Vagina (tissue), 2 donors: ENCODE measurements at places on chromosomes 13 and 19.

DNA sequence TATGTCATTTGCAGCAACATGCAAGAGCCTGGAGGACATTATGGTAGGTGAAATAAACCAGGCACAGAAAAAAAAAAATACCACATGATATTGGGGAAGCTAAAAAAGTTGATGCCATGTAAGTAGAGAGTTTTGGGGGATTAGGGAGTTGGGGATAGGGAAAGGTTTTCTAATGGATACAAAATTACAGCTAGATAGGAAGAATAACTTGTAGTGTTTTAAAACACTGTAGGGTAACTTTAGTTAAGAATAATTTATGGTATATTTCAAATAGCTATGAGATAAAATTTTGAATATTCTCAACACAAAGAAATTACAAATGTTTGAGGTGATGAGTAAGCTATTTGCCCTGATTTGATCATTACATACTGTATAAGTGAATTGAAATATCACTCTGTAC is 1456.7 kb upstream of the MIR17HG start:
- DNase-seq: no peak

DNA sequence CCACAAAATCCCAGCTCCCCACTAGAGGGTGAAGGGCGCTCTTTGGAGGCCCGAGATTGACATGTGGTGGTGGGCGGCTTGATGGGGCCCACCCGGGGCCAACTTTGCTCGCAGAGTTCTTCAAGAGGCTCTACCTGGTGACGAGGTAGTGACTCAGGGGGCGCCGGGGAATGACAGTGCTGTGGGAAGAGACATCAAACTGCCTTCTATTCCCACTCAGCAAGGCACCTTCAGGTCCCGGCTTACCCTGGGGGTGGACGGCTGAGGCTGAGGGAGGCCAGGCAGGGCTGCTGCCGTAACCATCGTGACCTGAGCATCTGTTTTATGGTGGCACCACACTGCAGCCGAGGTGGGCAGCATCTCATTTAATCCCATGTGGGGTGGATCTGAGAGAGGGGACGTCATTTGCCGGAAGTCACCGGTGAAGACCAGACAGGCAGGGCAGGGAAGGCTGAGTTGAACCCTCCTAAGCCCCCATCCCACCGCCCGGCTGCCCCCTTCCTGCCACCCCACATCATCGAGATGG is 1.6 kb downstream of the LINGO3 start:
- no peak for DNase-seq

GRCh38 chr19:38664503-38665211 is 17.2 kb downstream of the ACTN4 start:
- DNase-seq: no peak

GRCh38 chr13:75175575-75175974 is 306.4 kb downstream of the TBC1D4 start:
- no peak for DNase-seq

- no peak for DNase-seq
Measured at GRCh38 chr19:47539747-47540311, 25.0 kb upstream of the NAPA start.

GRCh38 chr19:709965-710571 is 1.3 kb downstream of the PALM start:
- DNase-seq: no peak

DNA sequence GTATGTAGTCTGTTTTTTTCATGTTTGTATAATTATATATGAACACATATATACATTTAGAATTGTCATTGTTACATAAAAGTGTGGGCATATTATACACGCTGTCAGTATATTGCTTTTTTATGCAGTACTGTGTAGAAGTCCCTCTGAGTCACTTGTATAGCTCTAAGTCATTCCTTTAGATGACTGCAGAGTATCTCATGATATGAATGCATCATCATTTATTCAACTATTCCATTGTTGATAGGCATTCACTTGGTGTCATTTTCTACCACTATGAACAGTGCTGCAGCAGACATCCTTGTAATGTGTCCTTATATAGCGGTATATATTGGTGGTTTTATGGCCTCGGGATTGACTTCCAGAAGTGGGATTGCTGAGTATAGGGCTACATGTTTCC is 15.3 kb downstream of the RFXAP start:
- DNase-seq: no peak

DNA sequence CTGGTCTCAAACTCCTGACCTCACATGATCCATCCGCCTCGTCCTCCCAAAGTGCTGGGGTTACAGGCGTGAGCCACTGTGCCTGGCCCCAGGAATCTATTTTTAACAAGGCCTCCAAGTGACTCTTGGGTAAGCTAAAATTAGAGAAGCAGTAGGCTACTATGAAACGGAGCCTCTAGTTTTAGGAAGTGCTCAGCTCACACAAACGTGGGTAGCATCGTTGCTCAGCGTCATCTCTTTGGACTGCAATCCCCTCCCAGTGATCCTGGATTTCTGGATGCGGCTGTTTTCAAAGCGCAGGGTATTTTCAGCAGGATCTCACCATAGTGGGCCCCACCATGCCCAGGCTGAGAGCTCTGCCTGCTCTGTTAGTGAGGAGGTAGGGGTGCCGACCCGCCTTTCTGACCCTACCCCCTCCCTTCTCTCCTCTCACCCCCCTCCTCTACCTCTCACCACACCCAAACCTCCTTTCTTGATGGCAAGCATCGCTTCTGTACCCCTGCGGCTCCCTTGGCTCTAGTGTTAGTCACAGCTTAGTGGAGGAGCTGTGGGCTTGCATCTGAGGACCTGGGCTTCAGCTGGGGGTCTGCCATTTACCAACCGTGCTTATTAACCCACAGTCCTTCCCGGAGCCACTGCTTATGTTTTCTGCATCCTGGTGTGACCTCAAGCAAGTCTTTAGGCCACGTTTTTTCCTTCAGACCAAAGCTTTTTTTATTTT is 34.2 kb downstream of the GJA3 start:
- no peak for DNase-seq

DNA sequence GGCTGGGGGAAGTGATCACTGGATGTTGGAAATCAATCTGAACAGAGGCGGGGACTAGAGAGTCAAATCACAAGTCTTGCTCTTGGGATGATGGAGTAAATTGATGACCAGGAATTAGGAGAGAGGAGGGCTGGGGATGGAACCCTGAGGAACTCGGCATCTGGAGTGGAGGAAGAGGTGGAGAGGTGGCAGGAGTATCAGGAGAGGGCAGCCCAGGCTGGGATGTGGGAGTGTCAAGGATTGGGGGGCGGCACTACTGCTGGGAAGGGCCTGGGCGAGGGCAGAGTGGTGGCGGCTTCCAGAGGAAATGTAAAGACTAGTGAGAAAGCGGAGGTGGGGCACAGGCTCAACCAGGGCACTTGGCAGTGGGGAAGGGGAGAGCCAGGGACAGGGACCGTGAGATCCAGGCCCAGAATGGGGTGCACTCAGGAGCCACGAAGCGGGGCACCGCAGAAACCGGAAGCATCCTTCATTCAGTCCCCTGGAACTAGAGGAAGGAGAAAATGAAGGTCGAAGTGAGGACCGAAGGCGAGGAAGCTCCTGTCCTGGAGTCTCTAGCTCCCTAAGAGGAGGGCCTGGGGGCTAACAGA is 81.2 kb upstream of the GPR183 start:
- DNase-seq: no peak

GRCh38 chr13:43284162-43284561 is 260.8 kb downstream of the DNAJC15 start:
- DNase-seq: no peak

GRCh38 chr19:40149501-40149900 is 41.7 kb upstream of the MAP3K10 start:
- DNase-seq: no peak

GRCh38 chr13:113620036-113620796 is 35.7 kb downstream of the TFDP1 start:
- DNase-seq: no peak

DNA sequence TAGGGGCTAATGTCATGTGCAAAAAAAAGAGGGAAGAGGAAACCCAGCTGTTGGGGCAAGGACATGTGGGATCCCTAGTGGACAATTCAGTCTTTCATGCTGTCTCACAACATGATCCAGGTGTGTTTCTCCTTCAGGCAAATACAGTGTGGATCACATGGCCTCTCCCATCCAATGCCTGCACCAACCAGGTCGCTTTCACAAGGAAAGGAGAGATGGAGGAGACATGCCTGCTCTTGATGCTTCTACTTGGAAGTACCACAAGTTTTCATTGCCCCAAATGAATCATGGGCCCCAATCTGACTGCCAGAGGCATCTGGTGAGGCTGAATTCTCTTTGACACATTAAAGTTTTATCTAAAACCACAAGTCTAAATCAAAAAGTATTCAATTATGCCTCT is 82.1 kb downstream of the DLEU7 start:
- DNase-seq: no peak

DNA sequence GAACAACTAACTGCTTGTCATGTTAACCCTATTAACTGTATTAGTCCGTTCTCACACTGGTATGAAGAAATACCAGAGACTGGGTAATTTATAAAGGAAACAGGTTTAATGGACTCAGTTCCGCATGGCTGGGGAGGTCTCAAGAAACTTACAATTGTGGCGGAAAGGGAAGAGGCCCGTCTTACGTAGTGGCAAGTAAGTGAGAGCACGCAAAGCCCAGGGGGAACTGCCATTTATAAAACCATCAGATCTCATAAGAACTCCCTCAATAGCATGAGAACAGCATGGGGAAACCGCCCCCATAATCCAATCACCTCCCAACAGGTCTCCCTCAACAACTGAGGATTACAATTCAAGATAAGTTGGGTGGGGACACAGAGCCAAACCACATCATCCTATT is 34.7 kb downstream of the PHF11 start:
- DNase-seq: no peak
